Neural cell (in vitro differentiated cells): ENCODE measurements at places on chromosomes 16 and 17. TPM values are rescaled to one million over a fixed set of nuclear protein-coding genes. Genes with fewer than 3 reads are reported as not detected.

Gene CES3
- 1.8 and 3.7 TPM in 2 replicates for polyA plus RNA-seq

Gene KRT12
- polyA plus RNA-seq: not detected in 2 replicates

Gene GRB2
- 134 and 150 TPM in 2 replicates for polyA plus RNA-seq

Gene CCL17
- not detected in 2 replicates for polyA plus RNA-seq

Gene CDYL2
- 2.6 and 4.1 TPM in 2 replicates for polyA plus RNA-seq

Gene CD300H
- polyA plus RNA-seq: not detected in 2 replicates

Gene KIFC3
- 29.7 and 33.2 TPM in 2 replicates for polyA plus RNA-seq

Gene ALOXE3
- 0.77 and 1.6 TPM in 2 replicates for polyA plus RNA-seq
